ENCODE measurements at places on chromosomes 3 and 15.

GRCh38 chr3:148026009-148026588 lies 616.9 kb downstream of the ZIC1 start:
- DNase-seq = no peak

GRCh38 chr3:72247645-72248388 lies 462.9 kb upstream of the PROK2 start:
- no peak for DNase-seq

- DNase-seq = no peak
Observed at GRCh38 chr3:9859530-9860025, 15.8 kb upstream of the RPUSD3 start.

DNA sequence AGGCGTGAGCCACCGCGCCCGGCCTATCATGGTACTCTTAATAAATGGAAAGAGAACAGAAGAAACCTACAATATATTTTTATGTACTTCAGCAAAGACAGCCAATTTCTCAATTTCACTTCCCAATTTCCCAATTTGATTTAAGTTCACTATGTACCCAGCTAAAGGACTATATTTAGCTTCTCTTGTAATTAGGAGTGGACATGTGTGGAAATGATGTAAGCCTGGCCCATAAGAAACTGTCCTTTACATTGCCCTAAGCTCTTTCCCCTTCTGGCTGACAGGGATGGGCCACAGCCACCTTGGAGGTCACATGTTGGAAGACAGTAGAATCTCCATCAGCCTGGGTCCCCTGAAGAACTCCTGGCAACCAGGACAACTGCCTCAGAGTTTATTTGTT lies 6.2 kb downstream of the TMEM39A start:
- no peak for DNase-seq
